HS-27A (cell line): ENCODE measurements at places on chromosomes 11 and 22.
A peak's percentile ranks its signal among the peaks of the same experiment; 100 is the strongest.

- no peak for DNase-seq
Observed at GRCh38 chr11:93407777-93408401, 77.3 kb downstream of the DEUP1 start.

- DNase-seq: peak; percentile 23
Observed at GRCh38 chr22:31346733-31347250, 646 bp upstream of the PATZ1 start.

DNA sequence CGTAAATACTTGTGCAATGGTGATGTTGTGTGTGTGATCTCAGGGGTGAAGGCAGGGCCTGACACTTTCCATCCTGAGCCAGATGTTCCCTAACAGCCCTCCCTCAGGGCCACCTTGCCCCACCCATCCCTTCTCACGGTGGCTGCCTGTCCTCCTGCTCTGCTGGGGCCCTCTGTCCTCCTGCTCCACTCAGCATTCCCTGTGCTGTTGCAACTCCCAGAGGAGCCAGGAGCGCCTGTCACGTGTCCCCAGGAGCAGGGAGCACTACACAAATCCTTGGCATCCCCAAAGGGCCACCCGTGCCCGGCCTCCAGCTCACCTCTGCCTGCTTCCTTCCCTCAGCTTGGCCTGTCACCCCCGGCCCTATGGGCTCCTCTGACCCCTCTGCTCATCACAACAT lies 10.2 kb upstream of the CSNK1E start:
- DNase-seq: no peak

- no peak for DNase-seq
Observed at GRCh38 chr11:4039011-4039410, 55.6 kb upstream of the RRM1 start.

DNA sequence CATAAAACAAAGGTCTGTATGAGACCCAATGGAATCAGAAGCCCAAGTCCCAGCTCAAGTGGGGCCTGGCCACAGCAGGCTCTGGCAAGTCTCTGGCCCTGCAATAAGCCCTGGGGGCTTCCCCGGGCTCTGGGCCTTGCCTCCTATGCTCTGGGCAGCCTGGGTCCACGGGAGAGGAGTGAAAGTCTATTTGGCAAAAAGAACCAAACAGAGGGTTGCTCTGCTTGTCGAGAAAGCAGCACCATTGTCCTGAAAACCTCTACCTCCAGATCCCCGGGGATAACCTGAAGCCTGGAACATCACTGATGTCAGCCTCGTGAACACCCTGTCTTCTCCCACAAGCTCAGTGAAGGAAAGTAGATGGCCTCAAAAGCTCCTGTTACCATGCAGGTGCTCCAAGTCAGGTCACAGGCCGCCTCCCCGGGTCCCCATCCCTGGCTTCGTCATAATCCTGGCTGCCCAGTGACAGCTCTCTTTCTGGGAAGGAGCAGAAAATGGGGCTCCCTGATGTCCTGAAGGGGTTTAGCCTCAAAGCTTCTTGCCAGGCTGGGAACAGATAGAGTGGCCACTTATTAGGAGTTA lies 46.1 kb upstream of the ETS1 start:
- DNase-seq: no peak
